ENCODE measurements at places on chromosomes 7 and 10.

DNA sequence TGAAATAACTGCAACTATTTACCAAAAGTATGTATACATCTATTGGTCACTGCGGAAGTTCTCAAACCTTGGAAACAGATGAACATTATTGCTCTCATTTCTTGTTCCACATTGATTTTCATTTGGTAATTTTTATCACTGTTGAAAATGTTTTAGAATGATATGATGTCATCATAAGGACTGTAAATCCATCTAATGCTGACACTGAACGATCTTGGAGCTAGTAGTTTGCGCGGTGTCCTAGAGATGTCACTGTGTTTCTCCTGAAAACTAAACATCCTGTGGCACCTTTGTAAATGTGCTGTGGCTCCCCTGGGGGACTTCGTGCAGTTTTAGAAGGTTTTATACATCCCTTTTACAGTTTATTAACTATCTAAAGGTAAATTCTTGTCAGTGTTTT, 73.5 kb downstream of the DNAJB9 start:
- DNase-seq: no peak

DNA sequence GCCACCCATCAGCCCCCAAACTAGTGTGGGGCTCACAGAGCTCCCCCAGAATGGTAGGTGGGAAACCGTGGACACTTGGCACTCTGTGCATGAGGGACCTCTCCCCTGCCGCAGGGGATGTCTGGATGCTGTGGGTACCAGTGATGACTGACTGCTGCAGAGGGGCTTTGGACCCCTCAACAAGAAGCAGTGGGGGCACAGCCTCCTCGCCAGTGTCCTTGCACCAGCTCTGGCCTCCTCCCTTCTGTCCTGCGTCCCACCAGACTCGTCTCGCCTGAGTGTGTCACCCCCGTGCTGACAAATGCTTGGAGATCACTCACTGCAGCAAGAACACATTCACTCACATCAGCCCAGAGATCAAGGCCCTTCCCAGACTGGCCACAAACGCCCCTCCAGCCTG, 37.3 kb upstream of the R3HCC1L start:
- no peak for DNase-seq

GRCh38 chr7:133688483-133689239, 435.8 kb downstream of the EXOC4 start:
- DNase-seq: no peak

DNA sequence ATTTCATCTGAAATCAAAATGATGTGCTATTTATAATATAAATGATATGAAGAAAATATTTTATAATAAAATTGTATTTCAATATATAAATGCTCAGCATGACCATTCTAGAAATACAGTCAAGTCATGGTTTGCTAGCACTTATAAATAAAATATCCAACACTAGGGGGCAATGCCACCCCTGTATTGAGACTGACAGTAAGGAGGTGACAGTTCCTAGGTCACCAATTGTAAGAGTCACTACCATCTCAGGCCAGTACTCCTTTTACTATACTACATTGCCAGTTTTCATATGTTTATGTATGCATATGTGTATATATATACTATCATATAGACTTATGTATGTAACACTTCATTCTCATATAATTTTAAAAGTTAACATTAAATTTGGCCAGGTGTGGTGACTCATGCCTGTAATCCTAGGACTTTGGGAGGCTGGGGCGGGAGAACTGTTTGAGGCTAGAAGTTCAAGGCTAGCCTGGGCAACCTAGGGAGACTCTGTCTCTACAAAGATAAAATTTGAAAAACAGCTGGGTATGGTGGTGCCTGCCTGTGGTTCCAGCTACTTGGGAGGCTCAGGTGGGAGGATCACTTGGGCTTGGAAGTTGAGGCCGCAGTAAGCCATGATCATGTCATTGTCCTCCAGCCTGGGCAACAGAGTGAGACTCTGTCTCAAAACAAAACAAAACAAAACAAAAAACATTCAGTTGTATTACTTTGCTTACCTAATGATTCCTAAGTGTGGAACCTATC, 2.4 kb upstream of the CNOT4 start:
- DNase-seq: no peak

DNA sequence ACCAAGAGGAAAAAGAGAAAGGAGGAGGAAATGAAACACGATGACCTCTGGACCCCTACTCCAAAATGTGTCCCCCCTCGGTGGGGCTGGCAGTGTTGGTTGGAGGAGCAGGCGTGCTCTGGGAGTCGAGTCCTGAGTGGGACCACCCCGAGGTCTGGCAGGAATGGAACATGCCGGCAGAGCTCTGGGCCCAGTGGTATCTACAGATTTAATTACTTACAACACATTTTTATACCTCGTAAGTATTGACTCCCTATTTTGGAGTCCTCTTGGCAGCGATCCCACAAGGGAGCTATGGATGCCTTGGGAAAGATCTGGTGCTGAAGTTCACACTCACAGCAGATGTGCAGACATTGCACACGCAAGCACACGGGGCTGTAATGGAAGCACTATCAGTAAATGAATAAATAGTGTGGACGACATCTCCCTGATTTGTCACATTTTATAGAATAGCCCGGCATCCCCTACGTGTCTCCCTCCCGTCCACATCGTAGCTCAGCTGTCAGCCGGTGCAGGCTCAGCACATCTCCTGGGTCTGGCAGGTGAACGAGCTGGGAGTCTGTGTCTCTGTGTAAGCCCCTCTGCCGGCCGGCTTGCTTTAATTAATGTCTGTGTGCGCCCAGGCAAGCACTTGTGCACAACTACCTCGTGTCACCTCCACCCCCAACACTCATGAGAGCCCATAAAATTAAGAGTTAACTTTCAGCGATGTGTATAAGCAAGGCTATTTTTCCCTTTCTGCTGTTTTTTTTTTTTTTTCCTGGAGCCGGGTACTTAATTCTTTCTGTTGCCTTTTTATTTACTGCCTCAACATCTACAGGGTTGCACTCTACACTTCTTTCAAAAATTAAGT, 603.2 kb downstream of the LRMDA start:
- DNase-seq: no peak
